ENCODE measurements at places on chromosomes 7 and 10.

DNA sequence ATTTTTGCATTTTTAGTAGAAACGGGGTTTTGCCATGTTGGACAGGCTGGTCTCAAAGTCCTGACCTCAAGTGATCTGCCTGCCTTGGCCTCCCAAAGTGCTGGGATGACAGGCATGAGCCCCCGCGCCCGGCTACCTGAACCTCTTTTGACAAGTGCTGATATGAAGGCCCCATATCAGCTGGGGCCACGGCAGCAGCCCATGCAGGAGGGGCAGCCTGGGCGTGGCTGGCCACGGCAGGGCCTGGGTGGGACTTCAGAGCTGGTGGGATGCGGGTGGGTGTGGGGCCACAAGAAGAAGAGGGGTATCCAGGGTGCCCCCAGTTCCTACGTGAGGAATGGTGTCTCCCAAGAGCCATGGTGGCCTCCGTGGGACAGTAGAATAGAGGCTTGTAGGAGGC lies 6.9 kb downstream of the LRRC27 start:
- DNase-seq: no peak

GRCh38 chr7:139482662-139483466 lies 609 bp downstream of the KLRG2 start:
- DNase-seq: peak; percentile 70

GRCh38 chr10:100750291-100751210 lies 5.2 kb downstream of the PAX2 start:
- no peak for DNase-seq

GRCh38 chr10:5591336-5591824 lies 66.6 kb downstream of the CALML3 start:
- no peak for DNase-seq

DNA sequence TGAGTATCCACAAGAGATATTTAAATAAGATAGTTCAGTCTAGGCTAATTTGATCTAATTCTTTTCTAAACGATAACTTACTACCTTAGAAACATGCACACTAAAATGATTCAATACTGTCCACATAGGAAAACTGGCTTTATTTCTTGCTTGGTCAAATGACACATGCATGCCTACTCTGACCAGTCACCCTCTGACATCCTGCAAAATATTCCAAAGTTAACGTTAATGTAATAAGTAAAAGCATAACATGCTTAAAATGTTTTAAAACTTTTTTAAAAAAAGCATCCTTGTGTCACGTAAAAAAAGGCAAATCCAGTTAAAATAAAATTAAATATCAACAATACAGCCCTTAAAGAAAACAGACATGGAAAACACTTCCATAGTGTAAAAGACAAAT lies 70.2 kb downstream of the UBE2H start:
- peak; percentile 58 for DNase-seq

GRCh38 chr10:101292194-101293006 lies 61.6 kb upstream of the BTRC start:
- peak; percentile 48 for DNase-seq

DNA sequence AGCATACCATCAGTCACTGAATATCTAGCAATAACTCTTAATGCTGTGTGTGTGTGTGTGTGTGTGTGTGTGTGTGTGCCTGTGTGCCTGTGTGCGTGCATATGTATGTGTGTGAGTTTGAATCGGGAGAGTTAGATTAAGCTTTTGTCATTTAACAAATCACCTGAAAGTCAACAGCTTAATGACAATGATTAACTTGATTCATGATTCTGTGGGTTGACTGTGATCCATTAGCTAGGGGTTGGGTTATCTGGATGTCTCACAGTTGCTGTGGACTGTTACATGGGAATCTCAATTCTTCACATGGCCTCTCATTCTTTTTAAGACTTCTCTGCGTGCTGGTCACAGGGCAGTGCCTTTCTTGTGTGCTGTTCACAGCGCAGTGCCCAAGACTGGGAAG lies 639.0 kb upstream of the SORCS1 start:
- no peak for DNase-seq

DNA sequence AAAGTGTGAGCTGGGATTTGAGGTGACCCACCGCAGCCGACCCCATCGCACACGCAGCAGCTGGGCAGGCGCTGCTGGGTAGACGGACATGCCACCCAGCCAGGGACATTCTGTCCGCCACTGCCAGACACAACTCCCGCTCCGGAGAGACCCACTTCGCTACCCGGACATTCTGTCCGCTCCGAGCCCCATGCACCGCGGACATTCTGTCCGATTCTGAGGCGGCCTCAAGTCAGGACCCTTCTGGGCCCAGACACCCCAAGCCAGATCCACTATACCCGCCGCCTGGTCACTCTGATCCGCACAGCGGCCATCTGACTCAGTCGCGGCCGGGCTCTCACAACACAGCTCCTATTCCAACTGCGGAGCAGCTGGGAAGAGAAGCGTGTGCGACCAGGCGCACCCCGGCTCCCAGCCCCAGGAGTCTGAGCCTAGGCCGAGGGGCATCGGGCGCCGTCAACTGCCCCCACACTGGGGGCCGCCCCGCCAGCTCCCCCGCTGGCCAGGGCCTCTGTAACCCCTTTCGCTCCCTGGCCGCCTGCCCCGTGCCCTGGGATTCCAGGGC lies 763 bp downstream of the PITX3 start:
- DNase-seq: peak; percentile 42

- DNase-seq: peak; percentile 52
Measured at GRCh38 chr7:44191171-44191570, 1.9 kb upstream of the GCK start.

DNA sequence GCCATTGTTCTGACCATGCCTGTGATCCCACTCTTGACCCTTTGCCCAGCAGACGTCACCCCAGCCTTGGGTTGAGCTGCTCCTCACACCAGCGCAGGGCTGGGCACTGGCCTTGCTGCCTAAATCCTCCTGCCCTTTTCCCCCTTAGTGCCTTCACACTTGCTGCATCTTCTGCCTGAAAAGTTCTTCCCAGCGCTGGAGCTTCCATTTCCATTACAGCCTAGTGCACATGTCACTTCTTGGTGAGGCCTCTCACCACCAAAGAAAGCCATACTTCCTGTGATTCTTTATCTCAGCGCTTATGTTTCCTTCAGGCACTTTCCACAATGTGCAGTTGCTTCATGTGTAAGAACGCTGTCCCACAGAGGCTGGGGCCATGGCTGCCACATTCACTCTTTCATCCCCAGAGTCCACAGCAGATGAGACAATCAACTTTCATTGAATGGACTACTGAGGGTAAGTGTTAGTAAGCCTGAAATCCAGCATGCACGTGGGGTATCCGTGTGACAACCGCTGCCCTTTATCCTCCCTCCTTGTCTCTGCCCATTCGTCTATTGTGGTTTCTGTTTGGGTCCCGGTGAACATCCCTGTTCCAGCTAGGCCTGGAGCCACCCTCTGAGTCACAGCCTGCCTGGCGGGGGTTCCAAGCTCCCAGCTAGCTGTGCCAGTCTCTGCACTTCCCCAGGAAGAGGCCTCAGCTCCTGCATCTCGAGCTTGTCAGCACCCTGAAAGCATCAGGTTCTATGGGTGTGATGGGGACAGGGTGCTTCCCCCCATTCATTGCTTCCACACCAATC lies 37.3 kb downstream of the ADRA2A start:
- peak; percentile 81 for DNase-seq

GRCh38 chr7:90897961-90898469 lies 301.9 kb downstream of the CDK14 start:
- no peak for DNase-seq

DNA sequence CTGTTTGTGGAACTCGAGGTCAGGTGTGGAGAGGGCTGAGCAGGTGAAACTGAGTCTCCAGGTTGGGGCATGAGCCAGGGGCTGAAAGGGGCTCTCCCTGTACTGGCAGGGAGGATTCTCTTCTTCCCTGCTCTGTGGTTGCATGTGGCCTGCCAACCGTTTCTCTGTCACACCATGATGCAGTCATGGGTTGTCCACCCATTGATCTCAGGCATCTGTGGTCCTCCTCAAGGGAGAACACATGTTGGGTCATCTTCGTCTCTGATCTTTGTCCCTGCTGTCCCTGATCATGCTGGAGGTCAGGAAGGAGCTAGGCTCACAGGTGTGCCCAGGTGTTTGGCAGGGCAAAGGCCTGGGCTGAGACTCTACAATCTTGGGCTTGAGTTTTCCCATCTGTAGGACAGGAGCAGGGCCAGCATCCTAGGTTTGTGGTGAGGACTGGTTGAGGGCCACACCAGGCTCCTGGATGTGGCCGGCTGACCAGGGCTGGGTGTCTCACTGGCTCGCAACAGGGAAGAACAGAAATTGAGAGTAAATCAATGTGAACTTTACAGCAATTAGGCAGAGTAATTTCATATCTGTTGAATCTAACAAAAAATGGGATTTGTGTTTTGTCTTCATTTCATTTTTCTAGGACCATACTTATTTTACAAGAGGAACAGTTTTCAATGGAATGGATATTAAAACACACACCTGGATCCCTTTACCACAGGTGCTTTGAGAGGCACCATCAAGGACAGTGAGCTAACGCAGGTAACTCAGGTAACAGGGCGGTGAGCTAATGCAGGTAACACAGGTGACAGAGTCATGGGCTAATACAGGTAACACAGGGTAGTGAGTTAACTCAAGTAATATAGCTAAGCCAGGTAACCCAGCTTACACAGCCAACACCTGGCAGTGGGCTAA lies 58.5 kb upstream of the IGFBP3 start:
- DNase-seq: no peak

DNA sequence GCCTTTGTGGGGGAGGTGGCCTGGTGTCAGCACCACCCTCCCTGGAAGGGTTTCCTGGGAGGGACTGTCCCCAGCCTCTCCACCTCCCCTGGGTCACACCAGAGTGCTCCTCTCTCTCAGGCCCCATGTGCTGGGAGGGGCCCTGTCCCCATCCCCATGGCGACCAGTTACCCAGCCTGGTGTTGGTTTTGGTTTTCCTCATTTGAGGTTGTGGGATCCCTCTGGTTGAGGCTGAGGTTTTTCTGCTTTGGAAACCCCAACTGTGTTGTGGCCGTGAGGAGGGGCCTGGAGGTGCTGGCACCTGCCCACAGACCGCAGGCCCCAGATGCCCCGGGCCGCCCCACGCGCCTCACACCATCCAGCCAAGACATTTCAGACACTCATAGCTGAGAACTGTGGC lies 106.3 kb downstream of the GRK5 start:
- DNase-seq: no peak

GRCh38 chr10:18829259-18829658 lies 170.0 kb downstream of the ARL5B start:
- no peak for DNase-seq

DNA sequence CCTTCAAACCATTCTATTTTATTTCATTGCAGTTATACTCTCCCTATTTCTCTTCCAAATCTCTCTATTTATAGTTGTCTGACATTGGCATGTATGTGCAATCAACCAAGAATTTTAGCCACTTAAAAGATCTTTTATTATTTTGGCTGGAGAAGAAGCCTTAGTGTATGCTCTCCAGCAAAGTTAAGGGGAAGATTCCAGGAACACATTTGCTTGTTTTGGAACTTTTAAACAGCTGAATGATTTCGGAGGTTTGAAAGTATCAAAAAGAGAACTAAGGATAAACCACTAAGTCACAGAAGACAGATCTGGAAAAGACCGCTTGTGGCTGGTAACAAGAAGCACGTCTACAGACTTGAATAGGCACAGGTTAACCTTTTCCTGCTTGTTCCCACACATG lies 182.2 kb upstream of the FZD1 start:
- peak; percentile 64 for DNase-seq

DNA sequence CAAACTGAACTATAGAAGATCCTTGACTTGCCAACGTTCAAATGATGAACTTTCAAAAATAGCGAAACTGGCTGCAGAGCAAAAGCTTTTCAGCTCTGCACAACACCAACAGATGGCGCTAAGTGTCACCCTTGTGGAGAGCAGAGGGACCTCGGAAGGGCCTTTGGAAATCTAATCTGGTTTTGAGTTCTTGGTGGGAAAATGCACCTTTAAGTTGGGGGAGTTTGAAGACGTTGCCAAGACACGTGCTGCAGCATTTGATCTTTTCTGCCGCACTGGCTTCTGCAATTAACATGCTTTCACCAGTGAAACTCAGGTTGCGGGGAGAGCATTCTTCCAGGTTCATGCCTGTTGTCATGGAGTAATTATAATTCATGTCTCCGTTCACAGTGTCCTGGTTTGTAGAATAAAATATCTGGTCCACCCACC lies 26.3 kb upstream of the WDR11 start:
- no peak for DNase-seq

- DNase-seq: peak; percentile 85
Measured at GRCh38 chr7:73606801-73607691, 17.3 kb downstream of the MLXIPL start.

DNA sequence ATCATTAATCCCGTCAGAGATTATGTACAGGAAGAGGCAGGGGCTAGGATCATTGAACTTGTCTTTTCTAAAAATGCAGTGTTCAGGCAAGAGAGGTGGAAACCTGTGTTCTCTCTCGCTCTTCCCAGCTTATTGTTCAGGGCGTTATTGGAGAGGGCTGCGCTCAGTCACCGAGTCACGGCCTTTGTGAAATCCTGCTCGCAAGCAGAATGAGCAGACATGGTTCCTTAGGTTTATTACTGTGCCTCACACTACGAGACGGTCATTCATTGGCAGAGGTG lies 631 bp upstream of the PRKRIP1 start:
- DNase-seq: peak; percentile 19

GRCh38 chr7:154774303-154774969 lies 228.5 kb downstream of the PAXIP1 start:
- DNase-seq: no peak

DNA sequence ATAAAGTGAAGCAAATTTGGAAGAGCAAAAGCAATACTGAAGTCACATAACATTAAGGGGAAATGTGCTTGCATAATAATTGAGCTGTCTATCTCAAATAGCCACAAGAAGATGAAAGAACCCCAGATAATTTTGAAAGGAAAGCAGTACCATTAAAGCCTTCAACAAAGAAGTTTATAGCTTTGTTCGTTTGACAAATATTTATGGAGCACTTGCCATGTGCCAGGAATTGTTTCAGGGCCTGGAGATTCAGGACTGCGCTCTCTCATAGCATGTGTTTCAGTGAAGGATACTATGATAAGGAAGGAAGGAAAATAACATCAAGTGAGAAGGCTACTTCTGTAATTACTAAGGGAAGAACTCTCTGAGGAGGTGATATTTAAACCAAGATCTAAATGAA lies 212.3 kb upstream of the CSTF2T start:
- no peak for DNase-seq

DNA sequence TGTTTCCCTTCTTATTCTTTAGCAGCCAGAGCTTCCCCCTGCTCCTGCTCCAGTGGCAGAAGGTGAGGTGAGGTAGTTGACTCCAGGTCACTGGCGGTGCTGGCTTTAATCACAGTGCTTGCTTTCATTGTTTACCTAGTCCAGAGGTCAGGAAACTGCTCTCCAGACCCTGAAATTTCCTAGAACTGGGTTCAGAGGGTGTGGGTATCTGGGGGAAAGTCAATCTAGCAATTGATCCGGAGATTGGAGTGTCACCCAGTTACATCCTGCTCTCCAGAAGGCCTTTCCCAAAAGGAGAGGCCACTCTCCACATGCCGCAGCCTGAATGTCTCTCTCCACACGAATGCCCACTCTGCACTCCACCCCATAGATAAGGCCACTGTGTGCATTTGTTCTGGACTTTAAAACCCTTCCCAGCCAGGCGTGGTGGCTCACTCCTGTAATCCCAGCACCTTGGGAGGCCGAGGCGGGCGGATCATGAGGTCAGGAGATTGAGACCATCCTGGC lies 2.1 kb upstream of the MBL2 start:
- DNase-seq: no peak
